Activated T-cell treated with anti-CD3 and anti-CD28 coated beads, Interleukin-2, amount 50 U/mL, for 1 hour (primary cell): ENCODE measurements at places on chromosomes 4 and X.

DNA sequence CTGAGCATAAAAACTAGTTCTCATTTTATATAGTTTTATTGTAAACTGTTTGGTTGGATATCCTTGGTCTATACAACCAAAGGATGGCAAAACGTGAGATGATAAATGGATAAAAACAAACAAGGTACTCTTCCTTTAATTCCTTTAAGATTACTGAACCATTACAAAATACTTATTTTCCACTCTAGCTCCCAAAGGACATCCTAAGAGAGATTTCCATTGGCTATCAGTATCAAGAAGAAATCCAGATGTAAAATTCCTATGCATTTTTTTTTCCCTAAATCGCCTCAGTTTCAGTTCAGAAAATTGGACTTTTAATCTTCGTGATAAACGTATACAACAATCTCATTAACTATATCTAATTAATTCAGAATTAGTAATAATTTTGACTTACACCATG is 2.3 kb downstream of the FBXL5 start:
- no peak for DNase-seq

GRCh38 chr4:31328932-31329331 is 608.8 kb downstream of the PCDH7 start:
- no peak for DNase-seq

DNA sequence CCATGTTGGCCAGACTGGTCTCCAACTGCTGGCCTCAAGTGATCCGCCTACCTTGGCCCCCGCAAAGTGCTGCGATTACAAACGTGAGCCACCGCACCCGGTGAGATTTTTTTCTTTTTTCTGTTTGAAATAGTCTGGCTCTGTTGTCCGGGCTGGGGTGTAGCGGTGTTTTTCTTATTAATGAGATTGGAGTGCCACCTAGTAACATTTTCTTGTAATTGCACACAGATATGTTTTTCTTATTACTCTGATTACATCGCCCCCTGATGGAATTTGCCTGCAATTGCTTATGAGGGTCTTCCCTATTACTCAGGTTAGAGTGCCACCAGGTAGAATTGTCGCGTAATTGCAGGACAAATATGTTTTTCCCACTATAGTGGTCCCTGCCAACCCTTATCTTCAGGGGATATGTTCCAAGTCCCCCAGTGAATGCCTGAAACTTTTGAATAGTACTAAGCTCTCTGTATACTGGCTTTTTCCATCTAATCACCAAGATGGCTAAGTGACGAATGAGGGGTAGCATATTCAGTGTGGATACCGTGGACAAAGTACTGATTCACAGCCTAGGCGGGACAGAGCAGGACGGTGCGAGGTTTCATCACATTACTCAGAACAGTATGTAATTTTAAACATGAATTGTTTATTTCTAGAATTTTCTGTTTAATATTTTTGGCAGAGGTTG is 8.6 kb upstream of the PDHA1 start:
- no peak for DNase-seq

- no peak for DNase-seq
Observed at GRCh38 chr4:152304220-152304619, 231.7 kb downstream of the FBXW7 start.

DNA sequence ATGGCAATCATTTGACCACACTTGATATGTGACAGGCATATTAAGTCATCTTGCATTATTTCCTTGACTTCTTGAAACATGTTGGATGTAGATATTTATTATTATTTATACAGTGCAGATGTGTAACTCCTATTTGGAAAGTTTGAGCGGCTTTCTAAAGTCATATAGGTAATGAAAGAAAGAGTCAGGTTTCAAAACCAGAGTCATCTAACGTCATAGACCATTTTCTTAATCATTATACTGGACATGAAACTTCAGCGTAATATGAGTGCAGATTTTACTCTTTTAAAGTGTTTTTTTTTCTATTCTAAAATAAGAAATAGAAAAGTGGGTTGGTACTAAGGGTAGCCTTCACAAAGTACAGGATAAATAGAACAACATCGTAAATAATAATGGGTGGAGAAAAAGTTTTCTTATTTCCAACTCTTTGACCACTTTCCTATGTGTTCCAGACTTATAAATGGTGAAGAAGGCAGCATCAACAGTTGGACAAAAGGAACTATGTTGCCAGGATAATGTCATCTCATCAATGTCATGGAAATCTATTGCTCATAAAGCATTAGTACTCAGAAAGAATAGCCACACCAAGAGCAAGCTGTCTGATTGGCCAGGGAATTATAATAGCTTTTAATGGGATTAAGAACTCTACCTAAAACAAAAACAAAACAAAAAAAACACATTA is 108.0 kb upstream of the PCDH18 start:
- no peak for DNase-seq

DNA sequence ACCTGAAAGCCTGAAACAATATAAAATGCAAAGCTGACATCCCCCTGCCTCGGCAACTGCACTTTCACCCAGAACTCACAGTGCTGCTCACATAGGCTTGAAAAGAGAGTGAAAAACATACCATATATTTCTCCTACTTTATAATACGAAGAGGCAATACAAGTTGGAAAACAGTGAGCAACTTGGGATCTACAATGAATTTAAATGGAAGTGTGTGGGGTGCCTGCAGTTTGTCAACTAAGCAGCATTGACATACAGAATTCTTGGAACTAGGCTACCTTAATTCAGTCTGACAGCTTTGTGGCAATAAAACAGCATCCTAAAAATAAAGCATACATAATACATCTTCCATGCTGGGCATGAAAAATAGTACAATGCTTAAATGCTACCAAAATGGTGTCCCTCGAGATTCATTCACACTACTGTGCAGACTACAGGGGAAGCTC is 8.0 kb downstream of the GASK1B start:
- DNase-seq: no peak

DNA sequence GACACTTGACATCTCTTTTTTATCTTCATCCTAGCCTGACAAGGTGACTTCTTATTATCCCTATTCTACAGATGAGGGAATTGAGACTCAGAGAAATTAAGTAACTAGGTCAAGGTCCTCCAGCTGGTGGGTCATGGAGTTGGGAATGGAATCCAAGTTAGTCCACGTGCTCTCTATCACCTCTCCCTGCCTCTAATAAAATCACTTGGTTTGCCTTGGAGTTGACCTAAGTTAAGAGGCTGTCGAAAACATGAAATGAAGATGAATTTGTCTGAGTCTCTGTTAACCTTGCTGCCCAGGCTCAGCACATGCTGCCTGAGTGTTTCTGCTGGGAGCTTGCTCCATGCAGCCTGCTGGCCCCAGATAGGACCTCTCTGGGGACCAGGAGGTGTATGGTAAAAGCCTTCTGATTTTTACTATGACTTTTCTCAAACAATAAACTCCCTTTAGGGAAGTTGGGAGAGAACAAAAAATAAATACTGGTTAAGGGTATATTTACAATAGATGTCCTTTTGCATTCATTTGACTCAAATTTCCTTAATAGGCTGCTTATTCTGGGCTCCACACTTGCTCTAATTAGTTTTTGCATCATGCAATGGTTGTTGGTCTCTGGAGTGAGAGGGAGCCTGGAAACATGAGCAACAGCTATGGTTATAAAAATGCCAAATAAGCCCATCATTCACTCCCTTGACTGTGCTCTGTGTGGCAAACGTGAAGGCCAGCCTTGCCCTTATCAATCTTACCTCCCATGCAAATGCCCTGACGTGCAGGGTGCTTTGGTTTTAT is 61.6 kb upstream of the DHX15 start:
- no peak for DNase-seq

DNA sequence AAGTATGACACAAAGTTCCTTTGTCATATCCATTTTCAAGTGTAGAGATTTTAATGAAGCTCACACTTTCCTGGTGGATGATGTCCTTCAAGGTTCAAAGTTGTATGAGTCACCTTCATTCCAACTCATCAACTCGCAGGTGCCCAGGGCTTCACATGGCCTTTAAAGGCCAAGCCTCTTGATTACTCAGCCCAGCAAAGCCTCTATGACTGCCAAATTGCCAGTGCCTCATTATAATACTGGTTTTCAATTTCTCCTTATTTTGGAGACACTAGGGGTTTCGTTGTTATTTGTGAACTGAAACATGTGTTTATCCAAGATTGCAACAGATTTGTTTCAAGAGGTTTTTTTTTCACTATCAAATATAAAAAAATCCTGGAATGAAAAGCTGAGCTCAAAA is 45.9 kb upstream of the PPP3CA start:
- no peak for DNase-seq

DNA sequence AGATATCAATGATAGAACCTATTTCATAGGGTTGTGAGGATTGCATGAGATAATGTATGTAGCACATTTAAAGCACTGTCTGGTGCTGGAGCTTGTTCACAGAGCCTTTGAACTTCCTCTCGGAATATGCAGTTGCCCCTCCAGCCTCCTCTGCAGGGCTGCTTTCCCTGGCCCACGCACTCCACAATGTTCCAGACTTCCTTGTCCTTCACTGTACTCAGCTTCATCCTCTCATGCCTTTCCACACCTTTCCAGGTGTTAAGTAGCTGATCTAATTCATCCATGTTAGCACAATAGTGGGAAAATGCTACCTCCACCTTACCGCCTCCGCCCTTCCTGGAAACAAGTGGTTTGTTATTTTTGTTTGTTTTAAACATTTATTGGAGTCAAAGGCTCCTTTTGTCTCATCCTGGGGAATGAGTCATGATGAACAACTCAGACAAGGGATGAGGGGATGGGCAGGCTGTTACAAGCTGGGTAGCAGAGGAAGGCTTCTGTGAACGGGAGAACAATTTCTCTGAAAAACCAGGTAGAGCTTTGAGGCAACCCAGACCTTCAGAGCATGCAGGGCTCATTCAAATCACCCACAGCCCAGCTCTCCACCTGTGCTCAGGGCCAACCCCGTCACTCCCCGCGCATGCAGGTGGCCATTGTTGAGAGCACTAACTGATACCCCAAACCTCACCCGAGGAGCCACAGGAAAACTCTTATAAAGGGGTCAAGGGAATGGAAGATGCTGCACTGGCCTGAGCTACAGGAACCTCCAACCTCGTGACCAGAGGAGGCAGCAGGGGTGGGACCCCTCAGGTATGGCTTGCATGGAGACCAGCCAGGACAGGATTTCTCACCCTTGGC is 84.9 kb upstream of the TBL1X start:
- no peak for DNase-seq

DNA sequence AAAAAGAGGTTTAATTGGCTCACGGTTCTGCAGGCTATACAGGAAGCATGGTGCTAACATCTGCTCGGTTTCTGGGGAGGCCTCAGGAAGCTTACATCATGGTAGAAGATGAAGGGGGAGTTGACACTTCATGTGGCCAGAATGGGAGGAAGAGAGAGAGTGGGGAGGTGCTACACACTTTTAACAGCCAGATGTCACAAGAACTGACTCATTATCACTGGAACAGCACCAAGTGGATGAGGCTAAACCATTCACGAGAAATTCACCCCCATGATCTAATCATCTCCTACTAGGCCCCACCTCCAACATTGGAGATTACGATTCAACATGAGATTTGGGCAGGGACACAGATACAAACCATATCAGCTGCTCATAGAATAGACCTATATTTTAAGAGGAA is 255.8 kb downstream of the OPHN1 start:
- no peak for DNase-seq

DNA sequence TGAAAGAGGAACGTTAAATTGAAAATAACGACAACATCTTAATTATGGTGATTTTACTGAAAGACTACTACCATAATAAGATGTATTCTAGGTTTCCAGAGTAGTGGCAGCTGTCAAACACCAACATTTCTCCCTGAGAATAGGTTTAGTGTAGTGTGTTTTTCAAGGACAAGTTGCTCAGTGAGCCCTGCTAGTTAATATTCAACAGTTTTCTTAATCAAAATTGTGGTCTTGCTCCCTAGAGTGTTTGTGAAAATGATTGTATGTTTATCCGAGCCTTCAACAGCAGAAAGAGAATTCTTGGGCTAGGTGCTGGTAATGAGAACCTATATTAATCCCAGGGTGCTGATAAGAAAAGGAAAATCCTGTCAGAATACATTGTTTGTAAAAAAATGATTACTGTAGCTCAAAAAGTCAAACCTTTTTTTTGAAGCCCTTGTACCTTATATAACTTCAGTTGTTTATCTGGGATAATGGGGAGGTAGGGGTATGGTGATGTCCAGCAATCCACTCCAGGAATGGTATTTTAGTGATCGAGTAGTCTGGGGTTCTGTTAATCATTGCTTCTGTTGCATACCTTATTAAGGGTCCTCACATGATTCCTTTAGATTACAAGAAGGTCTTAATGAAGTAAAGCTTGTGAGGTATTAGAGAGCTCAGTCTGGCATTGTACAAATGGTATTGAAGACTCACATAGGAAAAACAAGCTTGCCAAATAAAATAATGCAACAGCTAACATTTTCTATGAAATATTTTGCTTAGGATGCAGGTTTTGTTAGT is 110.7 kb downstream of the CCSER1 start:
- no peak for DNase-seq

DNA sequence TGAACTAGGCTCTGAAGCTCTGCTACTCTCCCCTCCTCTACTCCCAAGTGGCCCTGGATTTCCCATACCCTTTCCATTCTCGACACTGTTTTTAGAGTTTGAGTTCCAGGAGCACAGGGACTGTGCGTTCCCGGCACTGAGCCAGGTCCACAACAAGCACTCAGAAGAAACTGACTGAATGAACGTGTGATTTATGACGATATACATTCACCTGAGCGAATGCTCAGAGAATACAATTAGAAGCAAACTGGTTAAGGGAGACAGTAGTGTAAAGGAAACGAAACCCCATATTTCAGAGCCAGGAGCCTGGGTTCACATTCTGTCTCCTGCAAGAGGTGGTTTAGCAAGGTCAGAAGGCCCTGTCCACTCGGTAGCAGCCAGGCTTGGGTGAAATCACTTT is 1.4 kb upstream of the KIAA0232 start:
- DNase-seq: no peak

DNA sequence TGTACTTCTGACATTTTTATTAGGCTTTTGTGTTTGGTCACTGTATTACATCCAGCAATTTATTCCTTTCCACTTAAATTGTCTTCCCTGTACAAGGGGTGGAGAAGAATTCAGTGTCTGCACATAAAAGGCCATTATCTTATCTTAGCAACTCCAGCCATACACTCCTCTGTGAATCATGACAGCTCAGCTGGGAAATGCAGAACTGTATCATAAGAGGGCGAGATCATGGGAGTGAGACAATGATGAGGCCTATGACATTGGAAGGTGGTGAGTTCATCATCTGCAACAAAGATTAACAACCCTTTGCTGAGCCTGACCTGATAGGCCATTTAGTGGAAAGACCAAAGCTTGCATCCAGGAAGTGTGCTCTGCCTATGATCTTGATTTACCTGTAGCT is 33.3 kb downstream of the SLIT2 start:
- no peak for DNase-seq

DNA sequence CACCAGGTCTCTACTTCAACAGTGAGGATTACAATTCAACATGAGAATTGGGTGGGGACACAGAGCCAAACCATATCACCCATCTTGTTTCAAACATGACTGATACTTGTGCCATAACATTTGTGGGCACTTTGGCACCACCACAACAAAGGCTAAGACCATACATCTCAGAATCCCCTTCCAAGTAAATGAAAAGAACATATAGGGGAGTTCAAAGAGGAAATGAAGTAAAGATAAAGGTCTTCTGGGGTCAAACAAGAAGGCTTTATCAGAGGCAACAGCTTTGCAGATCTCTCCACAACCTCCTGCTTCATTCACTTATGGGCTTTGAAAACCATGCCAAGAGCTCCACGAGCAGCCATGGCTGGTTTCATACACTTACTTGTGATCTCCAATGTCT is 122.7 kb downstream of the ANKRD50 start:
- DNase-seq: no peak
